ENCODE measurements at places on chromosomes 13 and 19.

GRCh38 chr19:16623576-16623975 is 4.4 kb downstream of the MED26 start:
- DNase-seq = no peak

GRCh38 chr13:73018336-73018735 is 40.5 kb upstream of the KLF5 start:
- DNase-seq = no peak

DNA sequence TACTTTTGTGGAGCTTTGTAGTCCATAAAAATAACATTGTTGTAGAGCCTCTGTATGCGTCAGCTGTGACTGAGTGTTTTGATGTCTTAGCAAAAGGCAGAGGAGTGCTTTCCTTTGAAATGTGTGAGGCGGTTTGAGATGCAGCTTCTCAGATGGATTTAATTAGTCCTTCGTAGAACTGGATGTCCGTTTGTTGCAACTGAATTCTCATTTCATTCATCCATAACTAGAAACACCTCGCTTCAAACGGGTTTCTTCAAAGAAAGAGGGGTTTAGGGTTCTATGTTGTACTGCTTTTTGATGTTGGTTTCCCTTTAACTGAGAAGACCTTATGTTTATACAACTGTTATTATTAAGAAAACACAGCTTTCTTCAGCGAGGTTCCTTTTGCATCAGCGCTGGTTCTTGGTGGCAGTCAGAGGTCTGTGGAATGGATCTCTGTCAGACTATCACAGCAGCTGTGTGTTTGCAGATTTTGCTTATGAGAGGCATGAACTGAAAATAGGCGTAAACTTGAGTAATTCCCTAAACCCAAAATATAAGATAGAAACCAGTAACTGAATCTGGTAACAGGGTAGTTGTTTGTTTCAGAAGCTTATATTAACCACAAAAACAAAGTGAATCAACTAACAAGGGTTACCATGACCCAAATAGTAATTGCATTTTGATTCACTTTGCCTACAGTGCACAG is 194.4 kb downstream of the GGACT start:
- DNase-seq = no peak

DNA sequence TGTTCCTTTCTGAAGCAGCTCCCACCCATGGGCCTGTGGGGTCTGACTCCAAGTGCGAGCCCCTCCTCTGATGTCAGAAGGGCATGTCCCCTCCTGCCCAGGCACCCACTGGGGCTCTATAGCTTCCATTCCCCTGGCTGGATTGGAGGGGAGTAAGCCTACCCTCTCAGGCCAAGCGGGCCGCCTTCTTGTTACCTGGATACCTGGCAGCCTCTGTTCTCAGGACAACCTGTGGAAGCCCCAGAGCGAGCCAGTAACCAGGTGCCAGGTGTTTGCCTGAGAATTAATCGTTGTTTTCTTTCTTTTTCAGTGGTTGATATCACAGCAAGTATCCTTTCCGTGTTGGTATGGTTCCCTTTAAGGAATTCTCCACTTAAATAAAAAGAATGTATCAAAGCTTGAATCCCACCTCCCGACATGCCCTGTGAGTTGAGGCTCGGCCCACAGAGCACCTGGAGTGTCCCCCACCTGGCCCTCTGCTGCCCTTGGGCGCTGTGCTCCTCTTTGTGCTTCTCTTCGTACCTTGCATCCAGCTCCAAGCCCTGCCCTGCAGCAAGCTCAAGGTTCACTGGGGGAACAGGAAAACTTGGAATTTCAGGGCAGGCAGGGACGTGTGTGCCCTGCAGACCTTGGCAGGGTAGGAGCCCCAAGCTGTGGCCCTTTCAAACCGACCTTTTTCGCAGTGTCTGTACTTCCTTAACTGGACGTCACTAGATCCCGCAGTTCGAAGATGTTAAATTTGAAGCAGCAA is 15.0 kb downstream of the MAU2 start:
- DNase-seq = no peak

GRCh38 chr13:91702411-91702810 is 304.0 kb downstream of the GPC5 start:
- DNase-seq = no peak

- no peak for DNase-seq
Measured at GRCh38 chr19:38838986-38839761, 7.6 kb upstream of the ECH1 start.

- no peak for DNase-seq
Measured at GRCh38 chr13:99056381-99057014, 78.6 kb upstream of the DOCK9 start.

DNA sequence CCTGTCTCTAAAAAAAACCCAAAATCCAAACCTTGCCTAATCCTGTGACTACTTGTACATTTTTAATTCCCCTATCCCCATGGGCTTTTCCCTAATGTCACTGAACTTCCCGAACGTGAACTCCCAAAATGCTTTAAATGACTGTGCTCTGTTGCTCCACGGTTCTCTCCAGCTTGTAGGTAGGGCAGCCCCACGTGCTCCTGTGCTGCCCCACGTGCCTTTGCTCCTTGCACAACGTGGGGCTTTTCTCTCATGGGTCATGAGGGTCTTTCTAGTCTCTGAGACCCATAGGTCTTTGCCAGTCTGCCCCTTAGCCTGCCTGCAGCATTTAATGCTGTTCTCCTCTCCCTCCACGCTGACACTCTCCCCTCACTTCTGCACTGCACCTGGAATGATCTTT is 122.0 kb downstream of the SHISA2 start:
- DNase-seq = no peak

DNA sequence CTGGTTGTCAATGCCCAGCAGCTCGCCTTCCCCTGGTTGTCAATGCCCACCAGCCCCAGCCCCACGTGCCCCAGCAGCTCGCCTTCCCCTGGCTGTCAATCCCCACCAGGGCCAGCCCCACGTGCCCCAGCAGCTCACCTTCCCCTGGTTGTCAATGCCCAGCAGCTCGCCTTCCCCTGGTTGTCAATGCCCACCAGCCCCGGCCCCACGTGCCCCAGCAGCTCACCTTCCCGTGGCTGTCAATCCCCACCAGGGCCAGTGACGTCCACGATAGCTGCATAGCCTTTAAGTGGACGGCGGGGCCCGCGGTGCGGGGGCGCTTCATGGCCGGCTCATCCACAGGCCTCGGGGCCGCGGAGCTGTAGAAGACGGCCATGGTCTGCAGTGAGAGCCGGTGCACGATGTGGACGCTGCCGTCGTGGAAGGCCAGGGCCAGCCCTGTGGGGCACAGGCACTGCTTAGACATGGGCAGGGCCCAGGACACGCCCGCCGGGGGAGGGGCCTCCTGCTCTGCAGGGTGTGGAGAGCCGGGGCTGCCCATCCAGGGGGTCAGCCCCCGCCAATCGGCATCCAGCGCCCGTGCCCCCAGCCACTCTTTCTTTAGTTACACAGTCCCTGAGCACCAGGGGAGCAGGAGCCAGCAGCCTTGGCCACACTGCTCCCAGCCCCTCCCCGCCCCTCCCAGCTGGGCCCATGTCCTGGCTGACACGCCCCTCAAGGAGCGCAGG is 13.1 kb downstream of the MED16 start:
- DNase-seq = no peak

DNA sequence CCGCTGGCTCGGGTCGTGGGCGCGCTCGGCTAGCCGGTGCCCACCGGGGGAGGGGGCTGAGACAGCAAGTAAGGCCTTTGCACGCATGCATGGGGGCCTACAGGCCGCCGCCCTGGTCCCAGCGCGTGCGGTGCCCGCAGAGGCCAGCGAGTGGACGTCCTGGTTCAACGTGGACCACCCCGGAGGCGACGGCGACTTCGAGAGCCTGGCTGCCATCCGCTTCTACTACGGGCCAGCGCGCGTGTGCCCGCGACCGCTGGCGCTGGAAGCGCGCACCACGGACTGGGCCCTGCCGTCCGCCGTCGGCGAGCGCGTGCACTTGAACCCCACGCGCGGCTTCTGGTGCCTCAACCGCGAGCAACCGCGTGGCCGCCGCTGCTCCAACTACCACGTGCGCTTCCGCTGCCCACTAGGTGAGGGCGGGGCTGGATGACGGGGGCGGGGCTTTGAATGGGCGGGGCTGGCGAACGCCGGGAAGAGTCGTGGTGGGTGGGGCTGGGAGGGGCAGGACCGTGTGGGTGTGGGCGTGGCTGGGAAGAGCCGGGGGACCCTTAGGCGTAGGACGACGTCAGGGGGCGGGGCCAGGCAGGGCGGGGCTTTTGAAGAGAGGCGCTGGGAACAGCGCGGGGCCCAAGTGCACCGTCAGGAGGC is 2.1 kb downstream of the CILP2 start:
- peak; percentile 75 for DNase-seq

GRCh38 chr19:54436031-54436523 is 12.9 kb upstream of the LENG8 start:
- no peak for DNase-seq

GRCh38 chr19:2345076-2345475 is 15.0 kb upstream of the TMPRSS9 start:
- DNase-seq = no peak

DNA sequence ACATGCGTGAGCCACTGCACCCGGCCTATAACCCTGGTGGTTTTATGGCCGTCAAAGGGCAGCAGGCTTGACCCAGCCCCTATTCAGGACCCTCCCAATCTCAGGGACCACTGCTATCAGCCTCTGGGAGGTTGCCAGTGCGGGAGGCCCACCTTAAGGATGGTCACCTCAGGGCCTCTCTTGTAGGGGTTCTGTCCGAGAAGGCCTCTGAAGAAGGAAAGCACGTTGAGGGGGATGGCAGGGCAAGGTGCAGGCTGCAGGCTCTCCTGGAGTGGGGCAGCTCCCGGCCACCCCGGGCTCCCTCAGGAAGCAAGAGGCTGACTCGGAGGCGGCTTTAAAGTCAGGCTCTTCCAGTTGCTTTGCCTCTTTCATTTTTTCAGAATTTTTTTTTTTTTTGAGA is 6.0 kb upstream of the GRTP1 start:
- no peak for DNase-seq

DNA sequence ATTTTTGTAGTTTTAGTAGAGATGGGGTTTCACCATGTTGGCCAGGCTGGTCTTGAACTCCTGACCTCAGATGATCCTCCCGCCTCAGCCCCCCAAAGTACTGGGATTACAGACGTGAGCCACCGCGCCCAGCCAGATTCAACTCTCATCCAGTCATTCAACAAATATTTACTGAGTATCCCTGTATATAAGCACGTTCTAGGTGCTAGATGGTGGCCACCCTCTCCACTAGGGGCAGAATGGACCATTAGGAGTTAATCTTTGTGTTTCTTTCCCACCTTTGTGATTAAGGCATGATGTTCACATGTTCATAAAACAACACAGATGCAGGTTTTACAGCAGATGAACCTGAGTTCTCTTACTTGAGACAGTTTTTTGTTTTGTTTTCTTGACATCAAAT is 7.3 kb downstream of the SHKBP1 start:
- no peak for DNase-seq

DNA sequence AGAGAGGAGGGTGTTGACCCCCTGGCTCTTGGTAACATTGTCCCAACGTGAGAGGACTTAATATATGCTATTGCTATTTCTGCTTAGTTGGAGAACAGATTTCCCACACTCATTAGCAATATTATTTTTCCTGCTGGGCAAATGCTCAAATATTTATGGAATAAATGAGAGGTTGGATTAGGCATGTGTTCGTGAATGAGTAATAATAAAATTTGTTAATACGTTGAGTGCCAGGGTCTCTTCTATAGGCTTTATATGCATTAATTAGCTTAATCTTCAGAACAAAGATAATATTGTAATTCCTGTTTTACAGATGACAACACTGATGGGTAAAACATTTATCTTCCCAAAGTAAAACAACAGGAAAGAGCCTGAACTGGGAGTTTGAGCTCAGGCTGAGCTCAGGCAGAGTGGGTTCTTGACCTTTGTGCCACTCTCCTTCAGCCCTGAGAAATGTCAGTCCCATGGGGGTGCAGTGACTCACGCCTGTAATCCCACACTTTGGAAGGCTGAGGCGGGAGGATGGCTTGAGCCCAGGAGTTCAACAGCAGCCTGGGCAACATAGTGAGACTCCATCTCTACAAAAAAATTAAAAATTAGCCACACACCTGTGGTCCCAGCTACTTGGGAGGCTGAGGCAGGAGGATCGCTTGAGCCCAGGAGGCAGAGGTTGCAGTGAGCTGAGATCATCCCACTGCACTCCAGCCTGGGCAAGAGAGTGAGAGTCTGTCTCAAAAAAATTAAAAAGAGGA is 1.2 kb downstream of the ZNF233 start:
- no peak for DNase-seq

DNA sequence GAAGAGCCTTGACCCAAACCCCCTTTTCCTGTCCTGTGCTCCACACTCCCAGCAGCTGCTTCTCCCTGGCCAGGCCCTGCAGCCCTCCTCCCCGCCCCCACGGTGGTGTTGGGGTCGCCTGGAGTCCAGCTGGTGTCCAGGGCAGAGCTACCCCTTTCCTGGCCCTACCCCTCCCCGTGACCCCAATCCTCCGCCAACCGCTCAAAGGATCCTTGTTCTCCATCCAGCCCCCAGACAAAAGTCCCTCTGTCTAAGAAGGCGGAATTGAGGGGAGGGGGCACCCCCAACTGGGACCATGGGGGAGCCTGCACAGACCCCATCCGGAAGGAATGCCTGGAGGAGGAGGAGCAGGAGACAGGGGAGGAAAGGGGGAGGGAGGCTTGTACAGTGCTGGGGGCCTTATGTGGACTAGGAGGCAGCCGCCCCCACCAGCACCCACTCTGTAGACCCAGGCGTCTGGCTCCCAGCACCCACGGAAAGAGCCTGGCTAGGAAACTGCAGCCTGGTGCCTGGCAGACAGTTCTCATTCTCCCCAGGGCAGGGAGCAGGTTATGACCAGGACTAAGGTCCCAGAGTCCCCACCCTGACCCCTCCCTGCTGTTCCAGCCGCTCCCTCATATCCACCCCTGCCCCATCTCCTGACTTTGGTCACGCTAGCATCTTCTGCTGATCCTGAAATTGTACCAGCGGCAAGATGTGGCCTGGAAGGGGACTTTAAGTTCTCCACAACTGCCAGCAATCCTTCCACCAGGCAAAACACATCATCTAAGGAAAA is at the start of gene FXYD3:
Gene FXYD3 (plus strand): TSS at position 647 of the 775 bp plus-strand sequence. CDS start 3,554 bp downstream, outside the sequence.
- no peak for DNase-seq

DNA sequence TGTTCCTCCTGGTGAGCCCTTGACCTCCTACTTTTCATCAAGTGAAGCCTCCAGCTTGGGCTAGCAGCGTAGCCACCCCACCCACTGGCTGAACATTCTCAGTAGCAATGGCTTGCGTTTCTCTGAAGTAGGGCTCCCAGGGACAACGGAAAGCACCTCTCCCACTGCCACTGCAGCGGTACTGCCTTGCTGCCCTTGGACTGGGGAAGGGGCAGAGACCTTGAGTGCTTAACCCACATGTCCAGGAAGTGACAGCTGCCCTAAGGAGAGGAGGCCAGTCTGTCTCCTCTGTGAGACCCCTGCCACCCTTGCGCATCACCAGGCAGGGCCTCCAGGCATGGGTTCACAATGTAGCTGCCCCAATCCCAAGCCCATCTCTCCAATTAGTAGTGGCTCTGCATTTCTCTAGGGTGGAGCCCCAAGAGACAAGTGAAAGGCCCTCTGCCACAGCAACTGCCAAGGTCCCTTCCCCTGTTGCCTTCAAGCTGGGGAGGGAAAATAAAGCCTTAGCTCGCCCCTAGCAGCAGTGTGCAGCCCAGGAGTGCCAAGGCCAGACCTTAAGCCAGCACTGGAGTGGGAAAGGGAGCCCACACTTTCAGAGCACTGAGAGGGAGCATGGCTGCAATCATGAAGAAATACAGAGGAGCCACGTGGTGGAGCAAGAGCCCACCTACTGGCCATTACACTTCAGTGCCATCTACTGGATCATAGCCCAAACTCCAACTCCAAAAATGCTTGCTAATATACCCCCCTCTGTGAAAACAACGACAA is 175.9 kb upstream of the TRPC4 start:
- no peak for DNase-seq

GRCh38 chr13:23767838-23768237 is 121.4 kb downstream of the MIPEP start:
- no peak for DNase-seq

Measured in stimulated activated CD4-positive, alpha-beta T cell treated with anti-CD3 and anti-CD28 coated beads, Interleukin-2, amount 100 ng/mL, for 48 hours (primary cell).